ENCODE measurements at places on chromosomes 3 and 15. TPM values are rescaled to one million over a fixed set of nuclear protein-coding genes. Genes with fewer than 3 reads are reported as not detected.

DNA sequence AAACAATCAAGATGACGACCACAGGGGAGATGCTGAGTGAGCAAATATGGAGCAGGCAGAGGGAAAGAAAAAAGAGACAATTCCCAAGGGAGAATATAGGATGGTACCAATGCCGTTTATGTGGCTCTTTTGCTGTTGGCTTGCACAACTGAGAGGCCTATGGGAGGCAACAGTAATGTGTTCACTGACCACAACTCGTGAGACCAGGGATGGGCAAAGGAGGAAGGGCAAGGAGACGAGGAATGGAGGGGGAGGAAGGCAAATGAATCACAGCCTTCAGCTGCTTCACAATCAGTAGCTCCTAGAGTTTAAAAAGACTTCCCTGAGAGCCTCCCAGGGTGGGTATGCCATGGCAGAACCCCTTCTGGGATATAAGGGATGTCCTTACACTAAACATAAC is 131.5 kb downstream of the SLC9A9 start:
- DNase-seq, result no peak

CLDN11 gene
- not detected for total RNA-seq

- DNase-seq, result no peak
Observed at GRCh38 chr3:191972714-191973398, 511.9 kb downstream of the PYDC2 start.

CADPS gene
- not detected for total RNA-seq

GRCh38 chr3:16906682-16907081 is 21.9 kb downstream of the PLCL2 start:
- DNase-seq, result peak; percentile 38

GRCh38 chr3:74363346-74363745 is 251.1 kb downstream of the CNTN3 start:
- DNase-seq, result no peak

HOMER2 gene
- total RNA-seq, result 14.8 TPM

DNA sequence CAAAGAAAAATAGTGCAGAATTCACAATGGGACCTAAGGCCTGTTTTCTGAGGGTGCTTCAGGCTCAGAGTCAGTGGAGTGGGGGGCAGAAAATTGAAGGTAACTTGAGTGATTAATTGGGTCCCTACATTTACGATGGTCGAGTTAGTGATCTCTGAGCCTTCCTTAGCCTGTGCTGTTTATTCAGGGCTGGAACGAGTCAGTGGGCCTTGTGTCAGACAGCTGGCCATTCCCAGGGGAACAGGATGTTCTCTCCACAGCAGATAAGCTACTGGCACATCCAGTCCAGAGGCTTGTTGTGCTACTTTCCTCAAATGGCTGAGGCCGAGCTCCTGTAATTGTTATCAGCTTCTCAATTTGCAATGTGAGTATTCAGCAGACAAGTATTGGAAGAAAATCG is 29.2 kb upstream of the CNTN3 start:
- DNase-seq, result no peak

CYP8B1 gene
- not detected for total RNA-seq

DNA sequence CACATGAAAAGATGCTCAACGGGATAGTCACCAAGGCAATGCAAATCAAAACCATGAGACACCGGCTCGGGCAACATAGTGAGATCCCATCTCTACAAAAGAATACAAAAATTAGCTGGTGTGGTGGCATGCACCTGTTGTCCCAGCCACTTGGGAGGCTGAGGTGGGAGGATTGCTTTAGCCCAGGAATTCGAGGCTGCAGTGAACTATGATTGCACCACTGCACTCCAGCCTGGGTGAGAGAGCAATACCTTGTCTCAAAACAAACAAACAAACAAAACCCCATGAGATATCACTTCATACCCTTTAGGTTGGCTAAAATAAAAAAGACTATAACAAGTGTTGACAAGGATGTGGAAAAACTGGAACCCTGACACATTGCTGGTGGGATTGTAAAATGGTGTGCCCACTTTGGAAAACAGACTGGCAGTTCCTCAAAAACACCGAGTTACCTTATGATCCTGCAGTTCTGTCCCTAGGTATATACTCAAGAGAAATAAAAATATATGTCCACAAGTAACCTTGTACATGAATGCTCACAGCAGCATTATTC is 3.8 kb upstream of the PPARG start:
- no peak for DNase-seq

- no peak for DNase-seq
Observed at GRCh38 chr3:106452096-106452495, 583.3 kb upstream of the CBLB start.

KIAA1143 gene
- 16.2 TPM for total RNA-seq

DNA sequence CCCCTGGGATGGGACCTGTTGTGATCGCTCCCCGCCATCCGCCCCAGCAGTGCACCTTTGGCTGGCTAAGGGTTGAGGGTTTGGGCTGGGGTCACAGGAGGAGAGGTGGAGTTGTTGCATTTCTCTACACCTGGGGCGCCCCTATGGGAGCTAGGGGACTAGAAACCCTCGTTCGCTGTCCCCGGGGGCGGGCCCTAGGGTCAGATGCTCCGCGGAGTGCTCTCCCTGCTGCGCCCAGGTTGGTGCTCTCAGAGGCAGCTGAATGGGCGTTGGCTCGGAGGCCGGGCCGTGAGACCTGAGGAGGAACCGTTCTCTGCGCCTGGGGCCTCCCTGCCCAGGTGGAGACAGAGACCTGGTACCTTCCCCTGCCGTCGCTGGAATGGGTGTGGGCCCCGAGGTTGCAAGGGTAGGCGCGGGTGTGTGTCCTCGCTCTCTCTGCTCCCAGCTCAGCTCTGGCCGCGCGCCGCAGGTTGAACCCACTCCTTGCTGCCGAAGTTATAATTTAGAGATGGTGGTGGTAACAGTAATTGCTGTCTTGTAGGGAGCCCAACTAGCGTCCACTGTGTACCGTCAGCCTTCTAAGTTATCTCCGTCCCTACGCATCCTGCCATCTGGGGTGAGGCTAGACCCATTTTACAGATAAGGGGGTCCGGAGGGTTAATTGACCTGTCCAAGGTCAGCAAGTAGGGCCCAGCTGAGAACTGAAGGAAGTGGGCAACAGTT is 965 bp downstream of the FLNB start:
- no peak for DNase-seq

NMB gene
- total RNA-seq, result 2.4 TPM

- no peak for DNase-seq
Observed at GRCh38 chr15:81924729-81925128, 121.1 kb downstream of the MEX3B start.

DNA sequence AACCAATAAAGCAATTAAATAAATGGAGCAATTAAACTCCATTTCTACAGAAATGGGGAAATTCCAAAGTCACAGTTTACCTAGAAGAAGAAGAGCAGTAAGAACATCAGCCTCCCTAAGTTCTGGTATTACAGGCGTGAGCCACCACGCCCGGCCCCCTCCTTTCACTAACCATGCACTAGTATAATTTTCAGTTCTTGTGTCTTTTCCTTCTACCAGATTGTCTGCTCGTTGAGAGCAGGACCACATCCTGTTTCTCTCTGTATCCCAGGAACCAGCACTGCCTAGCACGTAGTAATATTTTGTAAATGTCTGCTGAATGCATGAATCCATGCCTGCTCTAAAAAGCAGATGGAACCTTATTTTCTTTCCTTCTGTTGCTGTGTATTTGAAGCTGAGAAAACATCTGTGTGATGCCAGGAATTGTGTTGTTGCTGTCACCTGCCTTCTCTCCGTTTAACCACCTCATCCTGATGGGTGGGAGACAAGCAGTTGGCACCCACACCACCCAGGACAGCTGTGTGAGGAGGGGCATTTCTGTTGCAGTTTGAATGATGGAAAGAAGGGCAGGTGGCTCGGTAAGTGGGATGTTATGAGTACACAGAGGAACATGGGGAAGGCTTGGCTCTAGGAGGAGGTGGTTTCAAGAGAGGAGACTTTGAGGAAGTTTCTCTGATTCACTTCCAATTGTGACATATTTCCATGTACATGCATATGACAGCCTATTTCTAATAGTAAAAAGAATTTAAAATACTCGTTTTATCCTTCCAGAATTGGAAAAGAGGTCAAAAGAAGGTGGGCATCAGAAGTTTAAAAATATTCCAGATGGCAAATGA is 30.1 kb downstream of the PXYLP1 start:
- DNase-seq, result no peak

DNA sequence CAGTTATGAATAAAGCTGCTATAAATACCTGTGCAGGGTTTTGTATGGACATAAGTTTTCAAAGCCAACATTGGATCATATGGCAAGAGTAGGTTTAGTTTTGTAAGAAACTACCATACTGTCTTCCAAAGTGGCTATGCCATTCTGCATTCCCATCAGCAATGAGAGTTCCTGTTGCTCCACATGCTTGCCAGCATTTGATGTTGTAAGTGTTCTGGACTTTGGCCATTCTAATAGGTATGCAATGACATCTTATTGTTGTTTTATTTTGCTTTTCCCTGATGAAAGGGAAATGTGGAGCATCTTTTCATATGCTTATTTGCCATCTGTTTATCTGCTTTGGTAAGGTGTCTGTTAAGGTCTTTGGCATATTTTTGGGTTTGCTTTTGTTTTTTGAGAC is 22.2 kb upstream of the BLM start:
- DNase-seq, result no peak

All from hematopoietic multipotent progenitor cell (in vitro differentiated cells).